Stimulated activated CD4-positive, alpha-beta T cell treated with anti-CD3 and anti-CD28 coated beads, Interleukin-2, amount 100 ng/mL, for 24 hours (primary cell): ENCODE measurements at places on chromosomes 4 and X.

- DNase-seq, result peak; percentile 61
Measured at GRCh38 chr4:113901994-113902787, 77.3 kb downstream of the ARSJ start.

- DNase-seq, result no peak
Measured at GRCh38 chr4:102263024-102263787, 82.1 kb downstream of the SLC39A8 start.

DNA sequence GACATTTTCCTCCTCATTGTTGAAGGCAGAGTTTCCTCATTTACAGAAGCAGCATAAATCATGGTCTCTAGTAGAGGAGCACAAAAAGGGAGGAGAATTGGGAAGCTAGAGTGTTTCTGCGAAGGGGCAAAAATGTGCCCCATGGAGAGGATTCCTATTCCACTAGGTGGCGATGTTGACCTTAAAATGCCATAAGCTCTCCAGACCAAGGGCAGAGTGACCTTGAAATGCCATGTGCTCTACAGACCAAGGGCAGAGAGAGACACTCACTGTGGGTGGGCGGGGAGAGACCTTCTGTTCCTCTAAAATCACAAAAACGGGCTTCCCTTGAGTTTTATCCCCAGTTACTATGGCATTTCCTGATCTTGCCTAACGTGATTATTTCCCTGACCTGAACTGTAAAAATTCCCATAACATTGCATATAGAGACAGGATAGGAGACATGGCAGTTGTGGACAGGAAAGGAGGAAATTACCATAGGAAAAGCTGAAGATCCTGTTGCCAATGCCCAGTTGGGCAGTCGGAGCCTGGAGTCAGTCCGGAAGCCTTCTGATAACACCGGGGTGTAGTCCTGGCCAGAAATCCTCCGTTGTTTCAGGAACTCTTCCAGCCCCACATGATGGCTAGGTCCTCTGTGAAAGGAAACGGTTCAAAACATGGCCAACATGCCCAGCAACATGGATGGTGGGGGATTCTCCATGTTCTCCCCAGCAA lies 567.7 kb downstream of the MAGEB5 start:
- DNase-seq, result no peak

GRCh38 chr4:30760551-30760950 lies 40.4 kb downstream of the PCDH7 start:
- DNase-seq, result no peak

DNA sequence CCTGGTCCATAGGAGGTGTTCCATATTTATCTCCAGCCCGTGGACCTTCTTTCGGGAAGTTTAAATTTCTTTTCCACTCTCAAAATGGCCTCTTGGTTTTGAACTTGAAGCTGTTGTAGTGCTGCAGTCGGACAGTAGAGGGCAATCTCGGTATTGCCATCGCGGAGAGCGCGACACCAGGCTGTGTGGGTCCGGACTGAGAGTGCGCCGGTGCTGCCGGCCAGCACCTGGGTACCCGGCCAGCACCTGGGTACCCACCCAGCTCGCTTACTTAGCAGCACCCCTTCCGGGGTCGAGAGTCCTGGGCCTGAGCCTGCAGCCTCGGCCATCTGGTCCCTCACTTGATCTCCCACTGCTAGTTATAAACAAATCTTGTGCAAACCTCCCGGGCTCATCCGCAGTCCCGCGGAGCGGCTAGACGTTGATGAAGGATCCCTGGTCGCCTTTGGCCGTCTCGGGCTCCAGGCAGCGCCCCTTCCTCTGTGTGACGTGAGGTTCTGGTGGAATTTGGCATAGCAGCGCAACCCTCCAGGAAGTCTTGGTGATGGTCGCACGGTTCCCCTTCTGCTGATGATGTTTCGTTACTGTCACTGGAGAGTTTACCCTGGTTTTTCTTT lies 18.0 kb downstream of the FAM9A start:
- DNase-seq, result peak; percentile 40
